NCI-H82 (cell line): ENCODE measurements at places on chromosomes 16 and 17.
A peak's percentile ranks its signal among the peaks of the same experiment; 100 is the strongest.

GRCh38 chr17:62673614-62674362 lies 46.3 kb downstream of the MRC2 start:
- DNase-seq = peak; percentile 43

- no peak for DNase-seq
These were observed 22.3 kb upstream of the PRKAR1A start for GRCh38 chr17:68489919-68490318.

GRCh38 chr16:48235058-48235555 lies 9.0 kb upstream of the LONP2 start:
- no peak for DNase-seq

DNA sequence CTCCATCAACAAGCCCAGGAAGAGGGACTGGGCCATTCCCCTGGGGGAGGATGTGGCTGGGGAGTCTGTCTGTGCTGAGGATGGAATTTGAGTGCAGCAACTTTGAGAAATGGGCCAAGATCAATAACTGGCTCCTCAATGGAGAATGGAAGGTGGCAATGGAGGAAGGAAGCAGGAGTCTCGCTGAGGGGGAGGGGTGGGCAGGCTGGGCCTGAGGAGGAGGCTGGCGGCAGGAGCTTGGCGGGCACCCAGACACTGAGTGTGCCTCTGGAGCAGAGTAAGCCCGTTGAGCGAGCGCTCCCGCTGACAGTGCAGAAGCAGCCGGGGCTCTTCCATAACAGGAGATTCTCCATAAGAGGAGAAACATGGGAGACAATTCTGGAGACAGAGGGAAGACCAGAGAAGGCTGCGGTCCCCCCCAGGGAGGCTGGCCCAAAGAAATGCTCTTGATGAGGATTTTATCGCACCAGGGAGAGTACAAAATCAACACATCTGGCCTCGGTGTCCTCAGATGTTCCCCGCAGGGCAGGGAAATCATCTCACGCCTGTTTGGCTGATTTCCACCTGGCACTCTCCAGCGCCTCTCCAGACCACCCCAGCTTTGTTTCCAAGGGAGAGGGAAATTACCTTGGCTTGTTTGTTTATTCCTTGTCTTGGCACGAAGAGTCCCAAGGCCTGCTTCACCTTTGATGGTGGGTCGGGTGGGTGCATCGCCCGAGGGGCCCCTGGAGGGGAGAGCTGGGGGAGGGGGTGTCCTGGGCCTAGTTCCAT lies 2.8 kb upstream of the MMP15 start:
- DNase-seq = peak; percentile 40

DNA sequence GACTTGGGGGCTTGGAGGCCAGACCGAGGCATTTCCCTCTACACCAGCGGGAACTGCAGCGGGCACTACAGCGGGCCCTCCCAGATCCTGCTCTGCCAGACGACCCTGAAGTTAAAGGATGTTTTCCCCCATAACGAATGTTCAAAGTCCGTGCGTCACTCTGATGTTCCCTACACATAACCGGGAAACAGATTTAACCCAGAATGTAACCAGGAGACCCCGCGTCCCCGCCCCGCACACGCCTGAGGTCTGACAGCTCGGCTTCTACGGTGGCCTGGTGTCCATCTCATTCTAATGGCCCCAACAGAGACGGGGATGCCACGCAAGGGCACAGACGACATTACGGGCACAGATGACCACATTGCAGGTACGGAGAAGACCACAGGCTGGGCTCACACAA lies 31.7 kb upstream of the RHOT1 start:
- no peak for DNase-seq
